NT2/D1 (cell line): ENCODE measurements at places on chromosomes 12 and 14.

GRCh38 chr14:39739796-39740195 lies 307.6 kb upstream of the FBXO33 start:
- no peak for DNase-seq

- DNase-seq, result peak; percentile 97
Observed at GRCh38 chr12:63420206-63420644, 248.1 kb downstream of the DPY19L2 start.

DNA sequence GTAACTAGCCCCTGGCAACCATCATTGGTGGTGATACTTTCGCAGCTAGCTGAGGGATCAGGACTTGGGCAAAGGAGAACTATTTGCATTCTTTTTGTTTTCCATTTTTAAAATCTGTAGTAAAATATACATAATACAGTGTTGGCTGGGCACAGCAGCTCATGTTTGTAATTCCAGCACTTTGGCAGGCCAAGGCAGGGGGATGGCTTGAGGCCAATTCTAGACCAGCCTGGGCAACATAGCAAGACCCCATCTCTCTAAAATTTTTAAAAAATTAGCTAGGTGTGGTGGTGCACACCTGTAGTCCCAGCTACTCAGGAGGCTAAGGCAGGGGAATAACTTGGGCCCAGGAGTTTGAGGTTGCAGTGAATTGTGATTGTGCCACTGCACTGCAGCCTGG lies 20.0 kb downstream of the TFCP2 start:
- DNase-seq, result no peak

GRCh38 chr12:3352230-3352629 lies 138.8 kb upstream of the PRMT8 start:
- no peak for DNase-seq

DNA sequence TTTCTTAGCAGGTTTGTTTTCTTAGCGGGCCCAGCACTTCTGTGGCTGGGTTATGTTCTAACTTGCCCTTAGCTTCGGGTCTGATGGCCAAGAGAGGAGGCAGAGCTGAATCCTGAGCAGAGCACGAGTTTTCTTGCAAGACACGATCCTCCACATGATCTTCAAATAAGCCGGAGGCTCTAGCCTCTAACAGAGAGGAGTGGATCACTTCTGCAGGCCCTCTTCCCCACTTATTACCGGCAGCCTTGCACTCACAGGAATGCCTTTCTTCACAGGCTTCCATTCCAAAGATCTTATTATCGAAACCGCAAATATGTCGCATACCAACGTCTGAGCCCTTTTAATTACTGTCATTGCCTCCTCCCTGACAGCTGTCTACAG lies 79.5 kb downstream of the SINHCAF start:
- no peak for DNase-seq

DNA sequence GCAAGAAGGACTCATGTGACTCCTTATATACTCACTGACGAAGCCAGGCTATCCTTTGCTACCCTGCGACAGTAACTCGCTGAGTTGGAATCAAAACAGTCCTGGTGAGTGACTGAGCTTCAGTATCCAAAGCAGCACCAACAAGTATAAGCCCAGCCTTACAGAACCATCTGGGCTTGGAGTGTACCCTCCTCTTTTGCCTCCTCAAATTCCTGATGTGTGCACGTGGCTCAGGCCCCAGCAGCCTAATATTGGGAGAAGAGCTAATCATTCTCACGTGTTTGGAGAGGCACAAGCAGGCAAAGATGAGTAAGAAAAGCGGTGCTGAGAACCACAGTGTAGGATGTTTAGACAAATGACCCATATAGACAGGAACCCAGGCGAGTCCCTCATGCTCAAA lies 34.4 kb downstream of the PPTC7 start:
- DNase-seq, result no peak

GRCh38 chr14:100585448-100586152 lies 1.6 kb downstream of the BEGAIN start:
- no peak for DNase-seq

- DNase-seq, result no peak
Observed at GRCh38 chr12:10097521-10097920, 1.3 kb downstream of the CLEC1A start.

DNA sequence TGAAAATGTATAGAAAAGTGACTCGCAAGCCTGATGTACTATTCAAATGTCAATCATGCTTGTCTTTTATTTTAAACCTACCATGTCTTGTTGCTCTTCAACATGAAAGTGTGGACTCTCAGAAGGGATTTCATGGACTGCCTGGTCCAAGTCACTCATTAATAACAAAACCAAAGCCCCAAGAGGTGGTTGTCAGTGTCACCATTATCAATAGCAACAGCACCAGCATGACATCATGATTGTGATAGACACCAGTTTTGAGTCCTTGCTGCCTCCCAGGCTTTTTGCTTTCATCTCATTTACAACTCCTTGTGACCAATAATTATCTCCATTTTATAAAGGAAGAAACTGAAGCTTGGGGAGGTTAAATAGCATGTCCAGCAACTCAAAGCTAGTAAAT lies 112.0 kb upstream of the TMPO start:
- no peak for DNase-seq

- no peak for DNase-seq
Observed at GRCh38 chr12:85644508-85644907, 191.7 kb downstream of the RASSF9 start.

DNA sequence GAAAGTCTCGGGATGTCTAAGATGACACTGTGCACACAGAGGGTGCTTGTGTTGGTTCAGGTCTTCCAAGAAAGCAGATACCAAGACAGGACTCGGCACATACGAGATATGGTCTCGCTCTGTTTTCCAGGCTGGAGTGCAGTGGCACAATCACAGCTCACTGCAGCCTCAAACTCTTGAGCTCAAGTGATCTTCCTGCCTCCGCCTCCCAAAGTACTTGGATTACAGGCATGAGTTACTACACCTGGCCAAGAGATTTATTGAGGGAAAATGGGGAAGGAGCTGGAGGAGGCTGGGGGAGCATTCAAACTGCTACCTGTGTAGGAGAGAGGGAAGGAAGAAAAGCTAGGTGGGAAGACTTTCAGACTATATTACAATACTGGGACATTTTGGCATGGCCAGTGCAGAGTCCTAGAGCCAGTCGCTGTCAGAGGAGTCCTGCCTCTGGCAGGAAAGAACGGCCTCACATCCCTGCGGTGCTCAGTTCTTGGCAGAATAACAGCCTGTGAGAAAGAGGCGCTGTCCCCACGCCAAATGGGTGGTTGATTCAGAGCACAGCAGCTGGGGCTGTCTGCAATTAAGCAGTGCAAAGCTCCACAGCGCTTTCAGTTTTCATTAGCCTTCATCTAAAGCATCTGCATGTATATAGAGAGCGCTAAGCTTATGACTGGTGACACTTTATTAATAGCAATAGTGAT lies 18.3 kb downstream of the SLC17A8 start:
- no peak for DNase-seq

DNA sequence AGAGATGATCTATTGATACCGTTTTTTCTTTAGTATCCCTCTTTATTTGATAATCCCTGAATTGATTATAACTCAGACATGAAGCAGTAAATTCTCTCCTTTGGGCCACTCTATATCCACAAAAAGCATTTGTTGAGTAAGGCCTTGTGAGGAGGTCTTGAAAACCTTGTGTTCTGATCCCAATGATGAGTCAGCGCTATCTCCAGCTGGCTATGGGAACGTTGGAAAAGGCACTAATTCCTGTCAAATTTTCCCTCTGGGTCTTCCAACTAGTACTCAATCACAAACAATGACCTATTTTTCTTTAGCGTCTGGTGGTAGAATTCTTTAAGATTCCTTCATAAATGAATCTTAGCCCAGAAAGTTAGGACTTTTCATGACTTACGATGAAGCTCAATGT lies 168.4 kb upstream of the LRIG3 start:
- no peak for DNase-seq

GRCh38 chr12:121314431-121314830 lies 17.9 kb upstream of the CAMKK2 start:
- DNase-seq, result no peak

DNA sequence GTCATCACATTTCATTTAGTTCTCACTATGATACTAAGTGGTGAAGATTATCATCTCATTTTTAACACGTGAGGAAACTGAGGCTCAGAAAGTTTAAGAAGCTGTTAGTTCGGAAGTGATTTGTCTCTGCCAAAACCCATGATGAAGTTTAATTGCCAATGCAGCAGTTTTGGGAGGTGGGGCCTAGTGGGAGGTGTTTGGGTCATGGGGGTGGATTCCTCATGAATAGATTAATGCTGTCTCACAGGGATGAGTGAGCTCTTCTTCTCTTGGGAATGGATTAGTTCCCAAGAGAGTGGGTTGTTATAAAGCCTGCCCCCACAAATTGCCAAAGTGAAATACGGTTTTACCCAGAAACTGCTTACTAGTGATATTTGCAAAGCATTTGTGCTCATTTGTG lies 91.5 kb upstream of the IGF1 start:
- DNase-seq, result no peak

DNA sequence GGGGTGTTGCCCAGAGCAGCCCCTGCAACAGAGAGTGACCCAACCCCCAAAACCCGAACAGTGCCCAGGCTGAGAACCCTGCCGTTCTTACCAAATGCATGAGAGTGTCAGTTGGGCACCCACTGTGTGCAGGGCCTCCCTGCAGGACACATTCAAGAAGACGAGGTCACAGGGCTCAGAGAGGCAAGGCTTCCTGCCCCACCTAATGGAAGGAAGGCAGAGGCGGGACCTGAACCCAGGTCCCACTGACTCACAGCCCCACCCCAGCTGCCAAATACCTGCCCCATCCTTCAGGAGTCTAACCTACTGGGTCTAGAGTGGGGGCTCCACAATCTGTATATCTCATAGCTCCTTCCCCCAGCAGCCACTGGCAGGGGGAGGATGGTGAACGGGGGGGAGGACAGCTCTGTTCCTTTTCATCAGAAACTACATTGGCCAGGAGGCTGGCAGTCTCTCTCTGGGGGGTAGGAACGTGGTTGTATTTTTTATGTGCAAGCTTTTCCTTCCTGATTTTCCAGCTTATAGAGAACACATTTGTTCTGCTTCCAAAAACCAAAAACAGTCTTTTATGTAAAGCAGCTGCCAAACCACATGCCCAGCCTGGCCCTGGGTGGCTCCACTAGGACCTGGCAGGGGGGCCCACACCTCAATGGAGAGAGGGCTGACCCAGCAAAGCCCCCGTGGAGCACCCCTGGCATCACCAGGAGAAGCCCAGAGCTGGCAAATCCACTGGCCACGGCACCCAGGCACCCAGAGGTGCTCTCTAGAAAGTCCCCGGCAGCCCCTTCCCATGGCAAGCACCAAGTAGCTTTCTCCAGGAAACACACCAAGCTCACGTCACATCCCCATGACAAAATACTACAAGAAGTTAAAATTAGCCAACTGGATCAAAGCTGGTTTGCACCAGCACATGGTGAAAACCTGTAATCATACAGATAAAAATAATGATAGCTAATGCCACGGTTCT lies 17.0 kb downstream of the NCOR2 start:
- DNase-seq, result no peak

GRCh38 chr12:6764011-6764828 lies 1.9 kb upstream of the PTMS start:
- DNase-seq, result peak; percentile 98

GRCh38 chr12:116735951-116736599 lies 1.8 kb downstream of the SPRING1 start:
- no peak for DNase-seq

DNA sequence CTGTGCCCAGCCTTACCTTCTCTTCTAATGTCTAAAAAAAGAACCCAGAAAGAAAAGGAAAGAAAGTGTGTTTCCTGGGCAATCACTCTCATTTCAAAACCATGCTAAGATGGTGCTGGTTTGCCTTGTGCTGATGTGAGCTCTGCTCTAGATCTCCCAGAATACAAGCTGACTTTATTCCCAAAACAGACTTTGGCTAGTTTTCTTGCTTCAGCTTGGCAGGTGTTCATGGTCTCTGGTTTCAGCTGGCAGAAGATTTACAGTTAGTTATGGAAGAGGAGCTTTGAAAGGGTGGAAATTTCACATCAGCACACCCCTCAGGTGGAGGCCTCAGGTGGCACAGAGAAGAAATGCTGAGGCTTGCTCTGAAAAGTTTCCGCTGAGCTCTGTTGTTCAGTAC lies 34.4 kb downstream of the PPP1R36 start:
- DNase-seq, result no peak

DNA sequence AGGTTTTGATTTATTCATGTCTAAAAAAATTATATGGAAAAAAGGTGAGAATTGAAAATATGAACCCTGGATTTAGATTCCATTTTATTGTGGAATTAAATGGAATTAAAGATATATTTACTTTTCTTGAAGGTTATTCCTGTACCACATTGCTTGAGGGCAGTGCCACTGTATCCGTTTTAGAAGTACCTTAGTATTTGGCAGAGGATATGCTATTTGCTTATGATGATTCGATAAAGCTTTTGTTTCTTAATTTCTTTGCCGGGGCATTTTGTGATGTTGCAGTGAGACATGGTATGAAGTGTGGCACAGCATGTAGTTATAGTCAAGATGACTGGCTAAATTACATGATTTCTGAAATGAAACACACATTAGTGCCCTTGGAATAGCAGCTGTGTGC lies 7.6 kb downstream of the TMTC2 start:
- DNase-seq, result no peak

GRCh38 chr12:7155471-7156034 lies 25.4 kb downstream of the CLSTN3 start:
- no peak for DNase-seq

GRCh38 chr14:54785136-54785777 lies 117.4 kb downstream of the GCH1 start:
- DNase-seq, result no peak

- DNase-seq, result no peak
Observed at GRCh38 chr12:93669452-93669851, 7.7 kb upstream of the CRADD start.

DNA sequence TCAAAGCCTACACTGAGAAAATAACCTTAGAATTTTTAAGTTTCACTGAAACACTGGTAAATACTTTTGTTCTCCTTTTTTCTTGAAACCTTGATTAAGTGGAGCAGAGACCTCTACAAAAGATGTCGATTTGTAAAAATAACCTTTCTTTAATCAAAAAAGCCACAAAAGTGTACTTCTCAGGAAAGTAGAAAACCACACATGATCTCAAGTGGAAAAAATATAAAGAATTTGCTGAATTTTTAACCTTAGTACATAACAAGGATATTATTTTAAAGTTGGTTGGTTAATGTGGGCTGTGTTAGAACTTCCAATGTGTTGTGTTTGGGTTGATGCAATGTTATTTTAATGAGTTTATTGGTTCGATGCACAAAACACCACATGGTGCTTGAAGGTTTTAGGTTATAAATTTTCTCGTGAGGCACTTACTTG lies 8.6 kb downstream of the LGR5 start:
- no peak for DNase-seq

DNA sequence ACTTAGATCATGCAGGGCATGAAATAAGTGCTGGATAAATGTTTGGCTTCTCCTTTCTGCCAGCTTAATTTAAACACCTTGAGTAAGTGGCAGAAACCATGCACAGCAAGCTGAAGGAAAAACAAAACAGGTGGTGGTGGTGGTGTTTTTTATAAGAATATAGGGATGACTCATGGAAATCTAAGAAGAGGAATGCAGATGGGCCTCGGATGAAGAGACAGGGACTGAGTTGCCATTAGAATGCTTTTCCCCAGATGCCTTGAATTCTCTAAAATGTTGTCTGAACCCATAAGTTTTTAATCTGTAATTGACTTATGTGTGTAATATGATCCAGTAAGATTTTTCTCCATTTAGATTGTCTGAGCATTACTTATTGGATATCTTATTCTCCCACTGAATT lies 93.1 kb upstream of the ZDHHC17 start:
- no peak for DNase-seq
